ENCODE measurements at places on chromosomes 7 and 10.

DNA sequence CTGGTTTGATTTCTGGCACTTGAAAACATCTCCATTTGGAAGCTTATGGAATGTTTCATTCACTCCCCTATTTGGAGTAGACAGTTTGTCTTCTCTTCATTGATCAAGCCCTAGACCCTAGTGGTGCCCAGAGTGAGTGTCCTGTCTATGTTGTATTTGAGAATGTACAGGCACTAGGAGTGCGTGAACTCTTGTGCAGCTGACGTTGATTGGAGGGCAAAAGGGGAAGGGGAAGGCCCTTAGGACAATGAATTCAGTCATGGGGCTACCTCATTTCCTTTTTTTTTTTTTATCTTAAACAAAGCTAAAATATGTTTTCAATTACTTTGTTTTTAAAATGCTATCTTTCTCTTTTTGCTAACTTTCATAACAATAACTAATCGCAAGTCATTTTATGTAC lies 66.5 kb downstream of the ADD3 start:
- peak; percentile 40 for DNase-seq

GRCh38 chr7:103343332-103343731 lies 1.2 kb downstream of the DNAJC2 start:
- DNase-seq, result no peak

DNA sequence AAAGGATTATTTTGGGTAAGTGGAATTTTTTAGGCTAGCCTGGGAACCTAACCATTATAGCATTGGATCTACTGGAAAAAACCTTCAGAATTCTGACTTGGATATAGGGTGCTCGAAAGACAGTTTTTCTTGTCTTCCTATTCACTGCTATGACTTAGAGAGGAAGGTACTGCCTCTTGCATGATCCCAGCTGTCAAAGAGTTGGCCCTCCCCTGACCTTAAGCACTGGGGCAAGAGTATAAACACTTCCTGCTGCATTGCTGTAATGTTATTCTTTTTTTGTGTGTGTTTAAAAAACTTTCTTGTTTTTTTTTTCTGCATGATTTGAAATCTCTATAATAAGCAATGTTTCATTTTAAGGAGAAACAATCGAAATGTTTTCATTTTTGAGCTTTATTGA lies 113.0 kb downstream of the LRMDA start:
- no peak for DNase-seq

DNA sequence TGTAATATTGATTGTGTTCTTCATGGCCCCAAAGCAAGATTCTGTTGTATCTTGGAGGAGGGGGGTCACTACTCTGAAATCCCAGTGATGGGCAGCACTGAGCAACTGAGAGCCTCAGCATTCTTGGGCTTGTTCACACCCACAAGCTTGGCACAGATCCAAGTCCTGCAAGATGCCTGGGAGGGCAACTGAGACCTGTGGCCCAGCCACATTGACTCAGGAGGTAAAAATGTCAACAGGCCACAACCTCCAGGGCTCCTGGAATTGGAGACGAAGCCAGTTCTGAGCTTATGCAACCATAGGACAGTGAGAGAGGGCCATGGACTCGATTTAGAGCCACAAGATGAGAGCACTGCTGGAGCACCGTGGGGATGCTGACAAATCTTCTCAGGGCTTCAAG lies 3.1 kb upstream of the DOCK1 start:
- no peak for DNase-seq

DNA sequence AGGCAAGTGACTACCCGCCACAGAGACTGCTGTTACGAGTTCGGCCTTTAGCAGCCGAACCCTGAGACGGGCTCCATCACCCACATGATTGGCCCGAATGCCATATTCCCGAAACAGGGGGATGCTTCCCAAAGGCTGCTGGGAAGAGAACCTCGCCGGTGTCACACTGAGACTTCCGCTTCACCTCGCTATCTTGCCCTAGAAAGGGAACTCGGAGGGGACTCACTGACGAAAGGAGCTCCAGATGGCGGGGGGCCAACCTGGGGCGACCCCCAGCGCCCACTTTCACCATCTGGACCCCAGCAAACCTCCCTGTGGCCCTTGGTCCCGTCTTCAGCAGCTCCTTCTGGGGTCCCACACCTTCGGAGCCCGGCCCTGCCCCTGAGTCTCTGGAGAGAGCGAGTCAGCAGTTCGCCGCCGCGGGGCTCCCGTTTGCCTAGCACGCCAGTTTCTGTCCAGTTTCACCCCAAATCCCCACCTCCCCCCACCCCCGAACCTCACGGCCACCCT lies 529 bp downstream of the HPS1 start:
- DNase-seq, result no peak

DNA sequence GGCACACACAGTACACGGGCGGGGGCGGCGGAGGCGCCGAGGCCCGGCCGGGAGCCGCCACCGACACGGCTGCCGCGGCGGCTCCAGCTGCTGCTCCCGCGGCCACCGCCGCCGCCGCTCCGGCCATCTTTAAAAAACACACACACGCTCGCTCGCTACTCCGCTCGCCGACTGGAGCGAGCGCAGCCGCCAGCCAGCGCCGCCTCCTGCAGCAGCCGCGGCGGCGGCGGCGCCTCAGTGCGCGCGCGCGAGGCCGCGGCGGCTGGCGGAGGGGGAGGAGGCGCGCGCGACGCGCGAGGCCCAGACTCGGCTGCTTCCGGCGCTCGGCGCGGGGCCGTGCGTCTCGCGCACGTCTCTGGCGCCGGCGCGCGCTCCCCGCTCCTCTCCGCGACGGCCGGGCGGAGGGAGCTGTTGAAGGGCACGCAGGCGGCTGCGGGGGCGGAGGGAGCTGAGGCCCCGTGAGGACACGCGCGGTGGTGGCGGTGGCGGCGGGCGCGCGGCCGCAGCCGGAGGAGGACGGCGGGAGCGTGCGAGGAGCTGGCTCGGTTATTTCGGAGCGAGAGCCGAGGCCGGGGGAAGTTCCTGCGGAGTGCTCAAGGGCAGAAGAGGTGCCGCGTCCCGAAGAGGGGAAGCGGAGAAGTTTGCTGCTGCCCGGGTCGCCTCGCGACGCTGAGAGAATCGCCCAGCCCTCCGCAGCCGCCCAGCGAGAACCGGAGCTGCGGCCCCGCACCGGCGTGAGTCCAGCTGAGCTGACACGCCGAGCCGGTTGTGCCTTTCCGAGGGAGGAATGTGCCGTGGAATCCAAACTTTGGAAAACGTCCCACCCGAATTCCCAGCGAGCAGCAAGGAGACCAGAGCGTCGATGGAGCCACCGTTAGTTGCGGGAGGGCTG lies at the start of gene KDM7A:
Gene KDM7A, minus strand, starts transcription at position 173 of the 892 bp plus-strand sequence. Its CDS starts 46 bp downstream, at position 127.
- DNase-seq, result peak; percentile 94

DNA sequence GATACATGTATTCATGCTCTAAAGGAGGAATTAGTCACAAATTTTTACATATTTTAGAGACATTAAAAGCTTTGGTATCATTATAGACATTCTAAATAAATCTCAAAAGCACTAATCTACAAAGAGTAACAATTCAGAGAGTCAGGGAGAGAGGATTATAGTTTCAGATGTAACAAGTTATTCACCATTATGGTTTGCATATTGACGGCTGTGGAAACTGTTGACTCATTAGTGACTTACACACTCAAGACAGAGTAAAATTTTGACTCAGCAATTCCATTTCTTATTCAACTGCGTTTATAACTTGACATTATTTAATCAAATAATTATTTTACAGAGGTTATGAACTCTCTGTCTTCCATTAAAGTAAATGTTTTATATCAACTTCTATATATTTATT lies 95.4 kb upstream of the SEMA3C start:
- no peak for DNase-seq

GRCh38 chr10:45239642-45240041 lies 75.8 kb downstream of the OR13A1 start:
- DNase-seq, result no peak

Data from femur (tissue), 1 donor.